ENCODE measurements at places on chromosomes 5 and 9. TPM values are rescaled to one million over a fixed set of nuclear protein-coding genes. Genes with fewer than 3 reads are reported as not detected.

DNA sequence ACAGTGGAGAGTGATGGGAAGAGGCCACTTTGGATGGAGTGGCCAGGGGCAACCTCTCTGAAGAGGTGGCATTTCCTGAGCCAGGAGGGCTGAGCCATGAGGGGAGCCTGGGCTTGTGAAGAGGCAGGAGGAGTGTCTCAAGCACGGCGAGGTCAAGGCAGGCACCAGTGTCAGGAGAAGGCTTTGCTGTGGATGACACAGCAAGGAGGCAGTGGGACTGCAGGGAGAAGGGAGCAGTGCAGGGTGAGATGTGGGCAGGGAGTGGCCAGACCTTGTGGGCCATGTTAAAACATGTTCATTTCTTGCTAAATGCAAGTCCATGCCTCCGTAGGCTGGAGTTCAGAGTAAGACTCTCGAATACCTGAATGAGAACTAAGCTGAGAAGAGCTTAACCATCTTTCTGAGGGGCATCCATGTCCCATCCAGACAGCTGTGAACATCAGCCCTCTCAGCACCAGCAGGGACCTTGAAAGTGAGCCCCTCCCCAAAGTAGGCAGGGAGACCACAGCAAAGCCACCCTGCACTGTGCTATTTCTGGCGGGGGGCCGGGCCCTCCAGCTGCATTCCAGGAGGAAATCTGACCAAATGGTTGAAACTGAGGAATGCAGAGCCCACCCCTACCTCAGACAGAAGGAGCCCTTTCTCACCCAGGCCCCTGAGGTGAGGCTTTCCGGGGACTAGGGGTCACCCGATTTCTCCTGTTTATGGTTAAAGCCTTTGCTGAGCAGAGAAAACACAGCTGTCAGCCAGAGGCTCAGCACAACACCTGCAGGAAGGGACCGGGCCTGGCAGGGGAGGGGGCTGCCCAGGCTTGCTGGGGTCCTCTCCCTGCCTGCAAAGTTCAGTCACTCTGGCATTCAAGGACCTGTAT, 16.1 kb upstream of the ARSI start:
- DNase-seq = no peak

DNA sequence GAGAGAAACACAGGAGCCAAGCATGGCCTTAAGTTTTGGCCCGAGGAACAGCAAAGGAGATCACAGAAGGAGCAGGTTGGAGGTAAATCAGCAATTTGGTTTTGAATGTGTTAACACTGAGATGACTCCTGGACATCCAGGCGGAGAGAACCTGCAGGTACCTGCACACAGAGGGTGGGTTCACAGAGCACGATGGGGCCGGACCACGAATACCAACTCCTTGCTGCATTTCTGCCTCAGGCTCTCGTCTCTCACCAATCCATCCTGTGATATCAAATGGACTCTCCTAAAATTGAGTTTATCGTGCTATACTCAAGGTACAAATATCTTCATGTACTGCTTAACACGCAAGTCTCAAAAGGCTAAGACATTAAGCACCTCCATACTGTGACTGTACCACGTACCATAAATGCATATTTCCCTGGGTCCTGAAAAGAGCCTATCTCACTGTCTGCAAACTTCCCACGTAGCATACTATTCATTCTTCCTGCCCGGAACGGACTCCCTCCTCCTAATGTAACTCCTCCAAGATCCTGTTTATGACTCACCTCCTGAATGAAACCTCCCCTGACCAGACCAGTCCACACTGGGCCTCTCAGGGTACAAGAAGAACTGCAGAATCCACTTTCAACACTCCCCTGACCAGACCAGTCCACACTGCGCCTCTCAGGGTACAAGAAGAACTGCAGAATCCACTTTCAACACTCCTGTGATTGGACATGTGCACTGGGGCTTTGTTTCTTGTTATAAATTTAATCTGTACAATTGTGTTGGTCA, 380.8 kb upstream of the RFX3 start:
- DNase-seq = no peak

GRCh38 chr5:78236046-78236445, 58.5 kb downstream of the AP3B1 start:
- no peak for DNase-seq

DNA sequence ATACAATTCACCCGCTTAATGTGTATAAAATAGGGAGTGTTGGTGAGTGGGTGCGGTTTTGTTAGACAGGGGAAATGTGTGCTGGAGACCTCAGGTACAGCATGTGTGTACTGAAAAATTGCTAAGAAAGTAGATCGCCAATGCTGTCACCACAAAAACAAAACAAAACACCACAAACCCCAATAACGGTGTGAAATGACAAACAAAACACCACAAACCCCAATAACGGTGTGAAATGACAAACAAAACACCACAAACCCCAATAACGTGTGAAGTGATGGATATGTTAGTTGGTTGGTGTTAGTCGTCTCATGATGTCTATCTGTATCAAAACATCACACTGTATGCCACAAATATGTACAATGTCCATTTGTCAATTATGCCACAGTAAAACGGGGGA, 14.2 kb upstream of the GFPT2 start:
- no peak for DNase-seq

GRCh38 chr9:71144495-71144894, 23.1 kb upstream of the TRPM3 start:
- DNase-seq = no peak

DNA sequence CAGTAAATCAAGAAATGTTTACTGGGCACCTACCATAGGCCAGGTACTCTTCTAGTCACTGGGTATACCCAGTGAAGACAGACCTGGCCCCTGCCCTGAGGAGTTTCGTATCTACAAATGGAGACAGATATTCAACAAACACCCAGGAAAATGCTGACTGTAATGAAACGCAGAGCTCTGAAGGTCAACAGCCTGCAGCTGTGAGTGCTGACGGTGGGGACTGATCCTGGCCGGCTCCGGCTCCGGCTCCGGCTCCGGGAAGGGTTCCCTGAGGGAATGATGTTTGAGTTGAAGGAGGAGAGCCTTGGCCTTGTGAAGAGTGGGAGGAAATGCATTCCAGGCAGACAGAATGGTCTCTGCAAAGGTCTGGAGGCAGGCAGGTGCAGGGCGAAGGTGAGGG, 23.1 kb downstream of the FGFR4 start:
- DNase-seq = no peak

DNA sequence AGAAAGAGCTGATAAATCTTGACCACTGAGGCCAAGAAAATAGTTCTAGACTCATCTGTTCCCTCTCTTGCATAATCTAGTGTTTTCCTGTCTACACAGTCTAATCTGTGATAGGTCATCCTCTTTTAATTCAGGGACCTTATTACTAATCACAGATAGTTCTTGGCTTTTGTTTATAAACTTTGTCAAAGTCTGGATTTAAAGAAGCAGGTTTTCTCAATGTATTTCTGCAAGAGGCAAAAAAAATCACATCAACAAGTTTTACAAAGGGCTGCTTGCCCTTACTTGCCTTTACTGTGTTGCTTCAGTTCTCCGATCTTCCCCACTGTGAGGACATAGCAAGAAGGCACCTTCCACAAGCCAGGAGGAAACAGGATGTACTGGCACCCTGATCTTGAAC, 43.9 kb upstream of the MTAP start:
- DNase-seq = no peak

DNA sequence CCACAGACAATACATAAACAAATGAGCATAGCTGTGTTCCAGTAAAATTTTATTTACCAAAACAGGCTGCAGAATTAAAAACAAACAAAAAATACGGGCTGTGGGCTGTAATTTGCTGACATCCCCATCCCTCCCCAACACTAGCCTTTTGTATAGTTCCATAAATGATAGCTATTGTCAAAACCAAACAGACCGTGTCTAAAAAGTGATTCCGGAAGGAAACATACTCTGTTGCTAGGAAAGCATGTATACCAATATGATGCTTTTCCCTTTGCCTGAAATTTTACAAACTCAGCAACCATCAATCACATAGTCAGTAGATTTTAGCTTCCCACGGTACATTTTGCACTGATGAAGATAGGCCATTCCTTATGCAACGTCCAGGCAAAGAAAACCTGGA, 80.0 kb downstream of the TMEM215 start:
- DNase-seq = no peak

- no peak for DNase-seq
These were observed 207.4 kb downstream of the DAB2IP start for GRCh38 chr9:121858788-121859187.

DNA sequence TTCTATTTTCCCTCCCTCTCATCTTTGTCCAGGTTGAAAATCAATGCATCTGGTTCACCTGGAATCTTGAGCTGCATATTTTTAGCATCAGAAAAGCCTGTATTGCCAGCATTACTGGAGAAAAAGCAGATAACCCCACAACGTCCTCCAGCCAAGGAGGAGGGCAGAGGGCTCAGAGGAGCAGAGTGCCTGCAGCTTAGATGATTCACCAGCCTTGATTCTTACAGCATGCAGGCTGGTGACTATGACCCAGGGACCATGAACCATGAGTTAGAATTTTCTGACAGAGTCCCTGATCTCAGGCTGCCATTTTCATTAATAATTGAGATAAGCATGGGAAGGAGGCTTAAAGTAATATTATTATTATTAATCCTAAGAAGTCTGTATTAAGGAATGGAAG, 278.2 kb downstream of the BRINP1 start:
- DNase-seq = no peak

GRCh38 chr5:89289604-89290003, 406.6 kb upstream of the MEF2C start:
- DNase-seq = no peak

DNA sequence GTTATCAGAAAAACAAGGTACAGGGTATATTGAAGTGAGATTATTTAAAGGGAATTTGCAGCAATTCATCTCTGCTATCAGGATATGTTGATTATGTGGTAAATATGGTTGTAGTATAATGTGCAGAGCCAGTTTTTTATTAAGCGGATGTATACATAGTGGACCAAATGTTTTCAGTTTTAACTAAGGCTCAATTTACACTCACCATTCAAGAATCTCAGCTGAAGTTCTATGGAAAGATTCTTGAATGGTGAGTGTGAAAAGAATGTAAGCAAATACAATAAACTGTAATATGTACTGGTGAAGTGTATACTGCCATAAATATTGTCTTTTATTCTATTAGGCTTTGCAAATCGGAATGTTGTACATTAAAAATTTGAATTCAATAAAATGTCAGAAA, 895.9 kb upstream of the CDH10 start:
- DNase-seq = no peak

- no peak for DNase-seq
These were observed 129.4 kb downstream of the ZSWIM6 start for GRCh38 chr5:61461417-61461816.

DNA sequence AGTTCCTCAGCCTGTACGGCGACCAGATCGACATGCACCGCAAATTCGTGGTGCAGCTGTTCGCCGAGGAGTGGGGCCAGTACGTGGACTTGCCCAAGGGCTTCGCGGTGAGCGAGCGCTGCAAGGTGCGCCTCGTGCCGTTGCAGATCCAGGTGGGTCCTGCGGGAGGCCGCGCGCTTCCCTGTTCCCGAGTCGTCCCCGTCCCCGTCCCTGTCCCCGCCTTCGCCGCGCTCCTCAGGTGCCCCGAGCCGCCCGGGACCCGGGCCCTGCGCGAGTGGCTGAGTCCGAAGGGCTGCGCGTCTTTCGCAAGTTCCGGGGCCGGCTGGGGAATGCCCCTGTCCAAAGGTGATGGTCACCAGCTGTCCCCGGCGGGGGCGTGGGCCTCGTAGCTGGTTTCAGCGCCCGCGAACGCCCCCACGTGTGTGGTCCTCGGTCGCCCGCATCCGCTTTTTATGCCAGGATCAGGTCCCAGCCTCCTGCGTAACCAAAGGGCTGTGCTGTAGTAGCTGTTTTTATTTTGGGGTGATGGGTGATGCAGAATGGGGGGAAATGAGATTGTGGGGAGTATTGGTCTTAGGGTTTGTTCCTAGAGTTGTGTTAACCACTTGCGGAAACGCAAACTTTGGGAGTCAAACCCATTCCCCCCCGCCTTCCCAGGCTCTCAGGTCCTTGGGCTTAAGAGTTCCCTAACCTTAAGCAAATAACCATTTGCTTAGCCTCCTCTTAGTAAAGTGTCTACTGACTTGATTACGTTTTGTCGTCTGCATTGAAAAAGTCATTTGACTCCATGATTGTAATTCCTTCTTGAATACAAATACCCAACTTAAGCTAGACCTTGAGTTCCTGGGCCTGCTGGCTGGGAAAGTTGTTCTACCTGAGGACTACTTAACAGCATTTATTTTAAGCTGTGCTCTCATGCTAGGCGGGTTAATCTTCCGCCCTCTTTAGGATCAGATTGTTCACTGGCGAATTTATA, 663 bp downstream of the ISOC1 start:
- DNase-seq = peak; percentile 78

DNA sequence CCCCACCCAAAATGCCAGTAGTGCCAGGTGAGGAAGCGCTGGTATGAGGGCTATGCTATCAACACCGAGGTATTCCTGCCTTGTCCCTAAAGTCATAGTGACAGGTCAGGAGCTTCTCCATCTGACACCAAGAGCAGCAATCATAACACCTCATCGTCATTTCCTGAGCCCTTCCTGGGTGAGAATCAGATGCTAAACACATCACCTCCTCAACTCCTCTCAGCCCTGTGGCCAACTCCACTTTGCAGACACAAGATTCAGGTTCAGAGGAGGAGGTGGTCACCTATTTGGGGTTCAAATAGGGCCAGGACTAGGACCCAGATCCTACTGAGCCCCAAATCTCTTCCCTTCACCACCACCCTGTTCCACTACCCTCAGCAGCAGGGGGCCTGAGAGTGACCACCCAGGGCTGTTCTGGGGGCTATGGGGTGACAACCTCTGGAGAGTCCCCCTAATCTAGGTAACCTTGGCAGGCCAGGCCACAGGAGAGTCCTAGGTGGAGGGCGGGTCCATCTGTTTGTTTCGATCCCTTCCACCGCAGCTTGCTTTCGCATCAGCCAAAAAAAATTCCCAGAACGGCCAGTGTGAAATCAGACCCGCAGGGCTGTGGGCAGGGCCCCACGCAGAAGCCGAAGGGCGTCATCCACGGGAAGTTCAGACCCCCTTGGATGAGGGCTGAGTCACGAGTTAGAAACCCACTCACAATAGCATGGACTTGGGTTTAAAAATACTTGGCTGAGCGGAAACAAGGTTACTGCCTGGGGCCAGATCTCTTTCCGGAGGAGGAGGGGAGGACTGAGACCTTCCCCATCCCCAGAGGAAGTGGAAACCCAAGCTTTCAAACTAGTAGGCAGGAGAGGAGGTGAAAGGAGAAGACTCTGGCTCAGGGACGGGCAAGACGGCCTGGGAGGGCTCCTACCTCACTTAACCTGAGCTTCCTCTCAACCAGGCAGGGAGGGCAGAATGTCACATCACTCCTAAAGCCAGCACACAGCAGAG, 8.7 kb downstream of the STK10 start:
- DNase-seq = no peak

DNA sequence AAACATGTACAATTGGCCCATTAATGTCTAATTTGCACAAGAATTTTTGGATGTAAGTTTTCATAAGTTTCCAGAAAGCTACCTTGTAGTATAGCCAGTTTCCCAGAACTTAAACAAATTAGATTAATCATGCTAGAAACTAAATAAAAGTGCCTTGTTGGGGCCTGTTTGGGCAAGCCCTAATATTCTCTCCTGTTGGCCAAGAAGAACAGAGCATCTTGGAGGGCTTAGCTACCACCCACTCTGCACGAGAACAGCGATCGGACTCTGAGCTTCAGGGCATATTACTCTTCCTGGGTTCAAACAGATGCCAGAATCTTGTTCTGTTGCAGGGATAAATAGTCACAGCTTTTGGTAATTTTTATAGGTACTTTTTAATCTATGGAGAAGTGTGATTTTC, 88.2 kb downstream of the GAS1 start:
- no peak for DNase-seq

Gene ZBTB43
- 9.3 TPM for total RNA-seq

Gene TMEM215
- not detected for total RNA-seq

Gene CNTNAP3
- 21.8 TPM for total RNA-seq

Gene CARTPT
- not detected for total RNA-seq

Gene LOX
- 0.11 TPM for total RNA-seq

Gene CTNND2
- 13.9 TPM for total RNA-seq

Gene ECM2
- not detected for total RNA-seq

Gene GFI1B
- not detected for total RNA-seq

Gene PDE8B
- total RNA-seq = 4.3 TPM

Gene LCN9
- total RNA-seq = 2.4 TPM
